ENCODE measurements at places on chromosomes 4 and X.

GRCh38 chr4:174357321-174357720, 73.6 kb downstream of the CEP44 start:
- DNase-seq: no peak

- no peak for DNase-seq
Measured at GRCh38 chr4:78560296-78560963, 8.9 kb downstream of the ANXA3 start.

GRCh38 chrX:20459410-20460350, 193.0 kb upstream of the RPS6KA3 start:
- no peak for DNase-seq

GRCh38 chrX:130098210-130098552, 12.1 kb downstream of the ELF4 start:
- DNase-seq: no peak

DNA sequence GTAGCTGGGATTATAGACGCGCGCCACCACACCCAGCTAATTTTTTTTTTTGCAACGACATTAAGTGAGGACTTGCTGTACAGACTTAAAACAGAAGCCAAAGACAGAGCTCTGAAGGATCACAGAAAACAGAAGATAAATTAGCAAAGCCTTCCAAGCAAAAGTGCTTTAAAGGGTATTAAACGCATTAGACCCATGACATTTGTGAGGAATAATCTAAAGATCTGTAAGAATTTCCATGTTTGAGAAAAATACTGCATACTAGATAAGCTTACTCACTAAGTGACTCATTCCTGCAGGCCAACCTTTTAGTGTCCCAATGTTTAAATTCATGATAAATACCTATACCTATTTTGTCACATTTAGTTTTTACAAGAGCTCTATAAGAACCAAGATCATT, 27.4 kb downstream of the SMARCA1 start:
- DNase-seq: no peak

GRCh38 chrX:37776987-37777325, 2.9 kb upstream of the CYBB start:
- DNase-seq: no peak

- DNase-seq: no peak
Measured at GRCh38 chr4:65021737-65022136, 612.5 kb upstream of the TECRL start.

DNA sequence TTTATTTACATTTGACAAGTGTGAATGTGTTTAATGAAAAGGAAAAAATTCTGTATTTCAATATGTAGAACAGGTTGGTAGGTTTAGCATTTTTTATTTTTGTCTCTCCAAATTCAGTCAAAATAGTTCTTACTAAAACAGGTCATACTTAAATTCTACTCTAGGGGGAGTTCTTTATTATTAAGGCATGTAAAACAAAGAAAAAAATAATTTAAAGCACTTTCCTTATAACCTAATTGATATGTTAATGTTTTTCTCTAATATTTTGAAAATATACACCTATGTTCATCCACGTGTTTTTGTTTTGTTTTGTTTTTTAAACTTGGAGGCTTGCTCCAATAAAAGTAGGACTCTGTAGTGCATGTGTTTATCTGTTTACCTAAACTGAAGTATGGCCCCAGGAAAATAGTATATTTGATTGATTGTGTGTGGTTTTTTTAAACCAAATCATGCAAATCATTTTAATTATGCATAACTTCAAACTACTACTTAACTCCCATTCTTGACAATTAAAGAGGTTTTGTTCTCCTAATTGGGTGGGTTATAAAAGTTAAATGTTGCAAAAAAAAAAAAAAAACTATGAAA, 562.7 kb downstream of the RPA4 start:
- no peak for DNase-seq

- no peak for DNase-seq
Measured at GRCh38 chr4:37988670-37989069, 28.5 kb downstream of the PTTG2 start.

DNA sequence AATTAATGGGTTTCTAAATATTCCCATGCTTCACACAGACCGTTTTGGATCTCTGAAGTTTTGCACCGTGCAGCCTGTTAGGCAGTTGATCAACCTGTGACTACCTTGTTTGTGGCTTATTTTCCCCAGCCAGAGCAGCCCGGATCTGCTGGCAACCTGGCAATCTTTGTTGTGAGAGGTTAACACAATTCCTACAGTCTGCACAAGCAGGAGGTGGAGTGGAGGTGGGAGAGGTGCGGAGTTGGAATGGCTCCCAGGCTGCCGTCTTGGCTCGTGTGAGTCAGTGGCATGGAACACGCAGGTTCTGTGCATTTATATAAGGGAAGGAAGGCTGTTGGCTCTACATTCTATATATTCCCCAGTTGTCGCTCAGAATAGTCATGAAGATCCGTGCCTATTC, 70.9 kb upstream of the STOX2 start:
- DNase-seq: no peak

- DNase-seq: no peak
Measured at GRCh38 chr4:138945401-138945800, 70.2 kb upstream of the NOCT start.

- peak; percentile 51 for DNase-seq
Measured at GRCh38 chrX:65706041-65706828, 38.8 kb downstream of the MSN start.

DNA sequence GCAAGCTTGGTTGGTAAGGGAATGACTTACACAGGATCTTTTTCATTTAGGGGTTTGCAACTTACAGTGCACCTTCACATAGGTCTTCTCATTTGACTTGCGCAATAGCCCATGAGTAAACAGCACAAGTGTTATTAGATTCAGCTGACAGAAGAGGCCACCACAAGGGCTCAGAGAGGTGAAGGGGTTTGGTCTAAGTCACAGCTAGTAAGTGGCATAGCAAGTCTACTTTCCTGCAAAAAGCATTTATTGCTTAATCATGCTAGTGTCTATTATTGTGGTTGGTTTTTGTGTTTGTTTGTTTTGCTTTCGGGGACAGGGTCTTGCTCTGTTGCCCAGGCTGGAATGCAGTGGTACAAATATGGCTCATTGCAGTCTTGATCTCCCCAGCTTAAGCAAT, 83.3 kb downstream of the SPRY1 start:
- no peak for DNase-seq

DNA sequence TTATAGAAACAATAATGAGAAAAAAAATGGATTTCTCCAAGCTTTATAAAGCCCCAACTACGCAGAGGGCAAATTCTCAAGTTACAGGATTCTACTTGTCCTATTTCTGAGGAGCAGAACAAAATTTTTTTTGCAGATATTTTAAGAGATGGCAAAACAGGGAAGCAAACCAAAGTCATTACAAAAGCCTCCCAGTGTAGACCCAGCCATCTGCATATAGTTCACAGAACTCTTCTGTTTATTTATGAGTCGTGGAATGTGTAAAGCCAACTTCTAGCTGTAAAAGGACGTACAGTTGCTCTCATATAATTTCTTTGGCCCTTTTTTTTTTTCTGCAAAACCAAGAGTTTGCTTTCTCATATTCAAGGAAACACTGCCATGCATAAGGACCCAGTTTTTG, 120.4 kb downstream of the PCDH7 start:
- DNase-seq: no peak

- DNase-seq: no peak
Measured at GRCh38 chrX:38474543-38474942, 86.8 kb upstream of the TSPAN7 start.

GRCh38 chr4:184588893-184589292, 60.4 kb downstream of the CASP3 start:
- no peak for DNase-seq

DNA sequence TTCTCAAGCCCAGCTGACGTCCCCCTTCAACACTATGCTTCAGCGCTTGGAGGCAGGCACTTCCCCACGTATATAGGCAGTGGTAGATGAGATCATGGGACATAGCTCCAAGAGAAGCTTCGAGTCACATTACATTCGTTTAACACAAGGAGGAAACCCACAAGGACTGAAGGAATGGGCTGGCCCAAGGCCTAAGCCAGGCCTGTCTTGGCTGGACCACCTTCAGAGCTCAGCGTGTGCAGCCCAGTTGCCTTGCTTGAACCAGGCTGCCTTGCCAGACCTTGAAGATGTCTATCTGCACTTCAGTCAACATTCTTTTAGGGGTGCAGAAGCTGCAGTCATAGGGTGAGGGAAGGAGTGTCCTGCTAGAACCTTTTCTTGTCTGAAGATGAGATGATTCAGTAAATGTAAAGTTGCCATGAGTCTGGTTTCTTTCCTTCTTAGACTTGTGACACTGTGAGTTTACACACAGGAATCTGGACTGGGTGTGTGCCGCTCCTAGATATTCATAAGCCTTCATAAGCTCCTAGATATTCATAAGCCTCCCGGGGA, 144.1 kb upstream of the RBPJ start:
- DNase-seq: no peak

DNA sequence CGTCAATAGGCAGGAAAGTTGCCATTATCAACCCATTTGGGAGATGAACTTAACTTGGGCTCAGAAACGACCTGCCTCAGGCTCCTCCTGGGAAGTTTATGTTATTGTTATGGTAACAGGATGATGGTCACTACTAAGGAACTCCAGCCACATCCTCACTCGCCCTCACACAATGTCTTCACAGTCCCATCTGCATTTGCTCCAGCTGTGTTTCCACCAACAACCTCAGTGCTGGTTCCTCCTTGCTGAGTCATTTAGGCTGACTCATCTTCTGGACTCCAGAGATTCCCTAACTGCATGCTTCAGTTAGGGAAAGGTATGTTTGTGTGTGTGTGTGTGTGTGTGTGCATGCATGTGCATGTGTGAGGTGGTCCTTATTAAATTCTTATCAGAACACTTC, 293.4 kb upstream of the BOD1L1 start:
- no peak for DNase-seq

GRCh38 chrX:19899217-19899788, 11.9 kb upstream of the SH3KBP1 start:
- no peak for DNase-seq

DNA sequence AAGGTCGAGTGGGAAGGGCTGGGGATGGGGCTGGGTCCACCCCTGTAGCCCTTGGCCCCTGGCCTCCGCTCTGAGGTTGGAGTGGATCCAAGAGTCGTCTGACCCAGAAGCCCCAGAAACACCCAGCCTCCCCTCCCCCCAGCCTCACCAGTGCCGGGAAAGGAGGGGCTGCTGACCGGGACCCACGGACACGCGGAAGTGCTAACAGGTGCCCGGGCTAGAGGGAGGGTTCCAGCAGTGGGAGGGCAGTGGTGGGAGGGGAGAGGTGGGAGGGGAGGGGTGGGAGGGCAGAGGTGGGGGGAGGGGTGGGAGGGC, 131.8 kb upstream of the NKX1-1 start:
- no peak for DNase-seq

- no peak for DNase-seq
Measured at GRCh38 chr4:92064574-92064973, 239.2 kb upstream of the GRID2 start.

DNA sequence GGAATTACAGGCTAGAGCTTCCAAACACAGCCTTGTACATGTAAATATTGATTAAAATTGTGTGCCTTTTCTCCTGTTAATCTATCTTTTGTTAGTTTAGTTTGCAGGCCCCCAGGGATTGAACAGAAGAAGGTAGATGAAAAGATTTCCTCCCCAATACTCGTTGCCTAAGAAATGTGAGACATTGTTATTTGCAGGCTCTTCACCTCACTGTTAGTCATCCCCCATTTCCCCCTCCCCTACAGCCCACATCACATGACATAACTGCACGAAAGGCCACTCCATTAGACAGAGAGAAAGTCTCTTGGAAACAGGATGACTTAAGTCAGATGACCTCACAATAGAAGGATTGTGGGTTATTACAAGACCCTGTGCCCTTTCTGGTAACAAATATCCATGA, 13.3 kb upstream of the MID1 start:
- no peak for DNase-seq

GRCh38 chr4:185339941-185340340, 55.8 kb downstream of the LRP2BP start:
- DNase-seq: no peak

DNA sequence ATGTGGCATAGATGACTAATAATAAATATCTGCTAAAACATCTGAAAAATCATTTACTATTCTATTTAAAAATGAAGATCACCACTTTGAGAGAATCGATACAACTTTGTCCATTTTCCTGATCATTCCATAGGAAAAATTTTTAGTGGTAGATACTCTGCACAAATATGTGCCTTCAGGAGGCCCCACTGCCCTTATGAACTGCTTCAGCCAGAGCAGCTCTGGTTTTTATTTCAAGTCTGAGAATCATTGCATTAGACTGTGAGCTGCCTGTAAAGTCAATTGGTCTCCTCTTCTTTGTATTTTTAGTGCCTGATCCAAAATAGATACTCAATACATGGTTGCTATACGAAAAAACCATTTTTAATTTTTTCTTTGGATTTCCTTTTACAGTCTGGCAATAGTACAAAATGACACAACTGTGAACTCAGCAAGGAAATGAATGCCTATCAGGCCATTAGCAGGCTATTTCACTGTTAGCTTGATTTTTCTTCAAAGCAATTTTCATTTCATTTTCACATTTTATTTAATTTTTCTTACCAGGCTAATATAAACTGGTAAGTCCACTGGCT, 69.1 kb downstream of the SHISA3 start:
- DNase-seq: no peak

GRCh38 chr4:15451866-15452765, 17.6 kb upstream of the CC2D2A start:
- no peak for DNase-seq

DNA sequence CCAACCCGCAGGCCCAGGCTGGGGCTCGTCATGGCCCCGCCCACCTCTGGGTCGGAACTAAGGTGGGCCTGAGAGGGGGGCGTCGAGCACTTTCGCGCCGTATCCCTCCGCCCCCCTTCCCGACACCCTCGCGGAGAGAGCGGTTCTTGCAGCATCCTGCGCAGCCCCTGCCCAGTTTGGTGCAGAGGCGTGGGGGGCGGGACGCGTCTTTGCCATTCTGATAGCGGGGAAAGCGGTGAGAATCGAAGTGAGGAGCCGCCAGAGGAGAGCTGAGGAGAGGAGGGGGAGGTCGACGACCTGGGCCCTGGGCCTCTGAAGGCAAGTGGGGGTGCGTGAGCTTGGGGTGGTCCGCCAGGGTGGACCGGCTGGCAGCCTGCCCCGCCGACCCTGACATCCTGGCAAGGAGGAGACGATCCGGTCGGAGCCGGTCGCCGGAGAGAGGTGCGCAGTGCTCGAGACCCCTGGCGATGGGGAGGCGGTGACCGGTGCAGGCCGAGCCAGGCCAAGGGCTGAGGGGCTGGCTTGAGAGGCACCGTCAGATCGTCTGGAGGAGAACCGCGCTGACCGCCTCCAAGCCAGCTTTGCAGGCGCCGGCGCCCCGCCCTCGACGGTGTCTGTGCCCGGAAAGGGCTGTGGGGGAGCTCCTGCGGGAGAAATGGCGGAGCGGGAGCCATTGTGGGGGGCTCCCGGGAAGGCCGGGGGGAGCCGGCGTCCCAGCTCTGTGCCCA, 25.5 kb downstream of the GPRASP3 start:
- peak; percentile 1 for DNase-seq

GRCh38 chr4:40763228-40763716, 13.5 kb downstream of the NSUN7 start:
- DNase-seq: no peak

GRCh38 chr4:85829276-85830051, 354.5 kb downstream of the ARHGAP24 start:
- DNase-seq: no peak

- DNase-seq: no peak
Measured at GRCh38 chr4:113759696-113760093, 1.8 kb downstream of the CAMK2D start.

- DNase-seq: no peak
Measured at GRCh38 chr4:155914782-155915181, 11.3 kb downstream of the TDO2 start.

GRCh38 chr4:169420291-169420690, 149.5 kb upstream of the SH3RF1 start:
- no peak for DNase-seq
